HuH-7.5 (cell line): ENCODE measurements at places on chromosomes 3 and 15.

GRCh38 chr3:78919021-78919755 is 848.6 kb downstream of the ROBO1 start:
- DNase-seq, result peak; percentile 4

GRCh38 chr15:69613988-69614387 is 161.4 kb downstream of the RPLP1 start:
- DNase-seq, result no peak

DNA sequence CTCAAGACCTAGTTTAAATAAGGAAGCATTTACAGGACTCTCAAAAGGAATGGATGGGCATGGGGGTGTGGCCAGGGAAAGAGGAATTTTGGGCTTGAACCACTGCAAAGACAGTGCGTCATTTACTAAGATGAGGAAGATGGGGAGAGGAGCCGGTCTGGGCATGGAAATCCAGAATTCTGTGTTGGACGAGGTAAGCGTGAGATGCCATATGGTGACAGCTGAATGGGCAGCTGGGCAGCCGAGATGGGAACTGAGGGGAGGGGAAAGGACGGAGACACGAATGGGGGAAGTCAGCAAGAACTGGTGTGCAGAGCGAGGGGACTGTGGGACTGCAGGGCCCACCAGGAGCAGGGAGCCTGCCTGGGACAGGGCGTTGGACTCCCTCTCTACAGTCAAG is 24.2 kb downstream of the TMEM44 start:
- DNase-seq, result no peak

DNA sequence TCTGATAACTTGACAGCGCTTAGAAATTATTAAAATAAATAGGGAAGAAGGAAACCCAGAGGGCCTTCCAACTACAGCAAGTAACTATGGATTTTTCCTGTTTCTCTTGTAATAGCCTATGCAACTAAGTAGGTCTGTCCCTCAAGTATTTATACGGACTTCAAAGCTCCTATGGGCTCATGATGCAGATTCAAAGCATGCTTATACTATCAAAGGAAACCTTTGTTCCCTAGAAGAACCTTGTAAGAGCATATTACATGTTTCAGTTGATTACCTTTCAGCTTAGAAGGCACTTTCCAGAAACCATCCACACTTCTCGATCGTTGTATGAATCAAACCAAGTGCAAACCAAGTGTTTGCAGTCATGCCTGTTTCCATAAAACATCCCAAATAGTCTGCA is 158.8 kb downstream of the ALCAM start:
- no peak for DNase-seq

DNA sequence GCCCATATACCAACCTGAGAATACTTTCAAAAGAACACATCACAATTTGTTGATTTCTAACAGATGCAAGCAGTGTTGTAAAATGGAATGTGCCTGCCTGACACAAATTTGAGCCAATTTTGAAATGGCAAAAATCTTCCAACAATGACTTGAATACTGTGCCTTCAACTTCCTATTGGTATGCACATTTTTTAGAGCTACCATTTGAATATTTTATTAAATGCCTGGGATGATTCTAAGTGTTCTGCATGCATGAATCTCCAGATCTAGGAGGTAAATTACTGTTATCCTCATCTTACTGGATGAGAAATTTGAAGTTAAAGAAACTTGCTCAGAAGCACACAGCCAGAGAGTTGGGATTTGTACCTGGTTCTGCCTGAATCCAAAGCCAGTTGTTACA is 282.8 kb upstream of the LRRN1 start:
- no peak for DNase-seq

DNA sequence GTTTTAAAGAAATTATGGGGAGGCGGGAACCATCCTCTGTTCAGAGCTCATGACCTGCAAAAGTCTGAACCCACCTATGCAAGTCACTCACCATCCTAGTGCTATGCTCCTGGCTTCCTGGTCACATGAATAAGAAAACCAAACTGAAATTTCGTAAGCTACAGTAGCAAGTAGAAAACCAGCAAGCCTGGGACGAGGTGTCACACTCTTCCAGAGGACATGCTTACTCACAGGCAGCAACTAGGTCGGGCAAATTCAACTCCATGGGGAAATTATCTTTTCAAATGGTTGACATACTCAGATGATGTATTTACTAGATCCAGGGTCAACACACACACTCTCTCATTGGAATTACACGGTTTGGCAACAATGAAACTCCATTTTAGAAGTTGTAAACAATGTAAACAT is 31.3 kb downstream of the LDHAL6B start:
- peak; percentile 15 for DNase-seq

GRCh38 chr3:107216711-107217110 is 160.5 kb upstream of the CCDC54 start:
- no peak for DNase-seq

- DNase-seq, result no peak
Measured at GRCh38 chr3:185058796-185059195, 94.1 kb downstream of the C3orf70 start.

- no peak for DNase-seq
Measured at GRCh38 chr3:153052096-153052460, 109.9 kb upstream of the RAP2B start.

- DNase-seq, result no peak
Measured at GRCh38 chr15:67080900-67081431, 15.6 kb downstream of the SMAD3 start.

- DNase-seq, result no peak
Measured at GRCh38 chr15:39936681-39937080, 2.8 kb downstream of the EIF2AK4 start.

DNA sequence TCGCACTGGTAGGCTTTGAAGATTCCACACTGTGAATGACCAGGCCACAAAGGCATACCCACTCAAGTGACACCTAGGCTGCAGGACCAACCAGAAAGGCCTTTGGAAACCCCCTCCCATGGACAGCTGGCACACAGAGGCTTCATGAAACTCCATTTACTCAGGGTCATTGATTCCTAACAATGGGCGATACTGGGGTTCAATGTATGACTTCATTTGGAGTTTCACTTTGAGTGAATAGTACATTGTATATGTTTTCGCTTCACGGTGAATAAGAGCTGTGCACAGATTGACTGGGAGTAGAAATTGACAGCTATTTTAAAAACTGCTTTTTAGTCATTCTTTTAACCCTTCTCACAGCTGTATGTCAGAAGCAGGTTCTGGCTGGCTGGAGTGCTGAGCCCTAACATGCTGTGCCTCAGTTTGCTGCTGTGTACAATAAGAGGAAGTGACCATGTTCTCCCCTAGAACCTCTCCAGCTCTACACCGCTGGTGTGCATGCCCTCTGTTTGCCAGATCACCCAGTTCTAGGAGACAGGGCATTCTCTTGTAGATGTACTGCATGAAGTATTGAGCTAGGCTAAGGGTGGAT is 15.4 kb upstream of the CX3CR1 start:
- no peak for DNase-seq

GRCh38 chr3:106275592-106275991 is 406.8 kb upstream of the CBLB start:
- DNase-seq, result no peak

DNA sequence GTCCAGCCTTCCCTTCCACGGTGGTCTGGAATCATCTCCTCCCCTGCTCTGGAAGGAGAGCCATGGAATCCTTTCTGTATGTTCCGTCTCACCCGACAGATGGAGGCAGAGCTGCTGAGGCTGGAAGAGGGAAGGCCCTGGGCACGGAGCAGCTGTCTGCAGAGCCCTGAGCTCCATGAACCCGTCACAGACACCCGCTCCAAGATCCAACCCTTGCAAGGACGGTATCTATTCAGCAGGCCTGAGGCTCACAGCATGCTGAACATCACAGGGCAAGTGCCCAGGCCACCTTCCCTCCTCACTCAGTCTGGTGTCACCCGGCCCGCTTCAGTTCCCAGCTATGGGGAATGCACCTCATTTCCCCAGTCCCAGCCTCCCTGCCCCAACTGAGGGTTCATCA is 103.9 kb downstream of the LRIG1 start:
- DNase-seq, result no peak

DNA sequence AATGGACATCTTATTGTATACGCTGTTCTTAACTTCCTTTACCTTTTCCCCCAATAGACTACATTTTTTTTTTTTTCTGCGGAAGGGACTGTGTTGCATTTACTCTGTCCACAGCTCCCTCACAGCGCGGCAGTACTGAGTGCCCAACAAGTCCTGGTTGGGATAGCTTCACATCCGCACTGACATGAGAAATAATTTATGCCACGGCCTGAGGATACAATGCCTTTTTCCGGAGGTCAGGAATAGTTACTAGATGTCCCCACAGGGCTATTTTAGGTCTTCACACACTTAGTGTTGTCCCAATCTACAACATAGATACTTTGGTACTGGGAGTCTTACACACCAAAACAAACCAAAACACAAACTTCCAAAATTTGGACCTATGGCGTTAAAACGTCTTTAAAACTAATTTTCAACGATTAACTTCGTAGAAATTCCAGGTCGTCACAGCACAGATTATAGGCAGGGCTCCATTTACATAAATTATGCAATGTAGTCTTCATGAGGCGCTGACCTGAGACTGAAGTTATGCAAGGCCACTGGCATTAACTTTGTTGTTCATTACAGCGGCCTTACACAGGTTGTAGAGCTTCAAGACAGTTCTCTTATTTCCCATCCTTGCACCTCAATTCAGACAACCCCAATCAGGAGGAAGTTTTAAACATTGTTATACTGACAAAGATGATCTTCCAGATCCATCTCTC is 989 bp upstream of the PPIB start:
- no peak for DNase-seq

DNA sequence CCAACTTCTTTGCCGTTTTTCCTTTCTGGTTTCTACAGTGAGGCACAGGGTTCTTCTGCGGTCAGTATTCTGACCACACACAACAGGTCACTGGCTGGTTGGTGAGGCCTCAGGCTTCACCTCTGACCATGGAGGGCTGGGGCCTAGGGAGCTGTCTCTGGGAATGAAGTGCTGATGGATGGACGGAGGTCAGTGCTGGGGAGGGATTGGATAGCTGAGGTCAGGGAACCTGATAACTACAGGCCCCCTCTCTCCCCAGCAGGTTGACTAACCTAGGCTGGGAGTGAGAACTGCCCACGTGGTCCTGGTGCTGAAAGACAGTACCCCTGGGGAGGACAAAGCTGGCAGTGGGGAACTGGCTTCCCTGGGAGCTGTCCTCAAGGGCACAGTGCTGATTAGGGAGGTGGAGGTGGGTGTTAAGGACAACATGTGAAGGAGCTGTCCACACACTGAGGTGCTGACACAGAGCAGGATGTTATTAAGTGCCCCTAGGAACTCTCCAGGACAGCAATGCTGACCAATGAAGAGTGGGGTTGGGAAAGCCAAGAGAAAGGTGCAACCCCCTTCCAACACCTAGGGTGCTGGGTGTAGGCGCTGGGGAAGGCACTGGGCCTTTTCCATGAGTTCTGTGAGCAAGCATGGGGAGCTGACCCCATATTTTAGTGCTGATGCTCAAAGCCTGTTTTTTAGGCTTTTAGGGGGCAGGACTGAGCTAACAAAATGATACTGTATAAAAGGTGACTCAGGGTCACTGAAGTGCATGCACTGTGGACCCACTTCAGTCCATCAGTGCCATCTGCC is 45.2 kb downstream of the ATP2B2 start:
- DNase-seq, result peak; percentile 97

- DNase-seq, result no peak
Measured at GRCh38 chr3:72659188-72659587, 189.1 kb downstream of the SHQ1 start.

- DNase-seq, result no peak
Measured at GRCh38 chr3:674116-674515, 418.7 kb upstream of the CNTN6 start.

GRCh38 chr15:66748708-66749035 is 46.6 kb downstream of the SMAD6 start:
- no peak for DNase-seq

DNA sequence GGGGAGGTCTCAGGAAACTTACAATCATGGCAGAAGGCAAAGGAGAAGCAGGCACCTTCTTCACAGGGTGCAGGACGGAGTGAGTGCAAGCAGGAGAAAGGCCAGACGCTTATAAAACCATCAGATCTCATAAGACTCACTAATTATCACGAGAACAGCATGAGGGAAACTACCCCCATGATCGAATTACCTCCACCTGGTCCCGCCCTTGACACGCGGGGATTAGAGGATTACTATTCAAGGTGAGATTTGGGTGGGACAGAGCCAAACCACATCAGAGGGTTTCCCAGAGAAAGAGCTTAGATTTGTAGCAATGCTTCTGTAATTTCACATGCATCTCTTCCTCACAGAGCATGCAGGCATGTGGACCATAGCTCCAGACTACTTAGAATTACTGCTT is 615.7 kb upstream of the UBE2E2 start:
- no peak for DNase-seq

GRCh38 chr3:125289429-125289981 is 77.0 kb upstream of the SLC12A8 start:
- DNase-seq, result no peak

DNA sequence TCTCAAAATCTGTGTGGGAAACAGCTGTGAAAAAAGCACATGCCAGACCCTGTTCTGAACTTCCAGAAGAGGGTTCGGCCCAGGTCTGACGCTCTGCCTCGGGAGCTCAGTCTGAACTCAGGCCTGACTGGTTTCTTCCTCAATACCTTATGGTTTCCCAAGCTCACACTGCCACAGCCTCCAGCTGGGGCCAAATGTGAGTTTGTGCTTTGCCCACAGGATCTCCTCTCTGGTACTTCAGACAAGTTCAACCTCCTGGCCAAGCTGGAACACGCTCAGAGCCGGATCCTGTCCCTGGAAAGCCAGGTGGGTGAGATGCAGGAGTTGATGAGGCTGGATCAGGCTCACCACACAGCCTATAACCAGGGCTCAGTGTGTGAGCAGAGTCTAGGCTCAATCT is 33.8 kb downstream of the CYP11A1 start:
- DNase-seq, result no peak

- no peak for DNase-seq
Measured at GRCh38 chr3:198030726-198031125, 70.7 kb downstream of the LMLN start.

GRCh38 chr15:93235926-93236780 is 147.1 kb upstream of the RGMA start:
- DNase-seq, result no peak

- DNase-seq, result no peak
Measured at GRCh38 chr15:85588677-85589076, 206.0 kb downstream of the KLHL25 start.

DNA sequence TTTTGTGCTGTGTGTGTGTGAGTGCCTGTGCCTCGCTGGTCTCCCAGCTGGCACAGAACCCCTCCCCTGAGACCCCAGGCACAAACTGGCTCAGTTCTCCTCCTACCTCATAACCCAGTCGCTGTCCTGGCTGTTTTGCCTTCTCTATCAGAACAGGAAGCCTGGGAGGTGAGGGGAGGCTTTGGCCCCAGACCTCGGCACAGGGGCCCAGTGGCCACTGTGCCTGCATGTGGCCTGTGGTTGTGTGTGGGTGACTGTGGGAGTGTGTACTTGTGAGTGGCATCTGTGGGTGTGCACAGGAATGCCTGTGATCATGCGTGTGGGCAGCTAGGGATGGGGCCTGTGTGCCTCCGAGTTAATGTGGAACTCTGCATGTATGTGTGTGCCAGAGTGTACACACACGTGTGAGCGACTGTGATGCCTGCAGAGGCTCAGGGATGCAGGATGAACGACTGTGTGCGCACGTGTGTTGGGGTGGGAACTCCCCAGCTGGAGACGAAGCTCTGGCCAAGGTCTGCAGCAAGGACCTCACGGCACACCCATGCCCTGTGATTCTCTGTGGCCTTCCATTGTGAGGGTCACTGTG is 32.3 kb downstream of the PSTPIP1 start:
- DNase-seq, result peak; percentile 20
